ENCODE measurements at places on chromosomes 4 and X.

GRCh38 chr4:88002786-88003185 is 4.6 kb upstream of the PKD2 start:
- no peak for DNase-seq

DNA sequence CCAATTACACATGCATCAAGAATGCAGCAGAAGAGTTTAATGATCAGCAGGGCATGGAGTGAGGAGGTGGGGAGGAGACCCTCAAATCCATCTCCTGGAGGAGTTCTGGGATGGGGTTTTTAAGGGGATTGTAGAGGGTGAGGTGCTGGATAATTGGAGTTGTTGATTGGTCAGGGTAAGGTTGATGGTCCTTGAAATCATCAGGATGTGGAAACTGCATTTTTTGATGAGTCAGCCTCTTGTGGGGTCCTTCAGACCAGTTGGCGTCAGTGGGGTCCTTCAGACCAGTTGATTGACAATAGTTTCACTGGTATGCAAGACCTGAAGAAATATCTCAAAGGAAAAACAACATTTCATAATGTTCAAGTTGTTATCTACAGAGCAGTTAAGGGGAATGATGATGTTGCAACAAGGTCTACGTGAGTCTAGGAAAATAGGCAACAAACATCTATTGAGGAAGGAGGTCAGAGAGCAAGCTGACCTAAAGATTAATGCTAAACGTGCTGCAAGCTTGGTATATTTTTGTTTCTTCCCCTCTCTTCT is 88.3 kb downstream of the NRK start:
- DNase-seq: no peak

- no peak for DNase-seq
Measured at GRCh38 chrX:64389489-64389888, 5.8 kb downstream of the MTMR8 start.

DNA sequence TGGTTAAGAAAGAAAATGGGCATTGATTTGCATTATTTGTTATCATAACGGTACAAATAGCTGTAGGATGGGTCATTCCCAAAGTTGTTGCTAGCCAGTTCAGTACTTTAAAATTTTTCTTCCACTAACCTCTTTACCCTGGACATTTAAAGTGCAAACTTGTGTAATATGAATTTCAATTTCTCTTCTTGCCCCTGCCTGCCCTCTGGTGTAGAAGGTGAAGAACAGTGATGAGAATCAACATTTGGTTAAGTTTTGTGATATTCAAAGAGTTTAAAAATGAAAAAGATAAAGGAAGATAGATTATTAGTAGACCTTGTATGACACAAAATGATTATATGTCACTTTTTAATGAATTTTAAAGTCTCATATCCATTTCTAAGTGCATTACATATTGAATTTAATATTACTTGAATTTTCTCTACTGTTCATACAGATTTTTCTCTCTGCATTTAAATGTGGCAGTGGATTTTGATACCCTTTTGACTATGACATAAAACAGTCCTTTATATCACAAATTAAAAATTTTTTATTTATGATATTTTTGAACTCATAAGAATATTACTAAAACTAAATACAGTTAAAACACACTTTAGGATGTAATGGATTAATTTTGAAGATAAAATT is 337.7 kb downstream of the BMPR1B start:
- no peak for DNase-seq

GRCh38 chrX:78957768-78958130 is 12.6 kb downstream of the P2RY10 start:
- DNase-seq: no peak

DNA sequence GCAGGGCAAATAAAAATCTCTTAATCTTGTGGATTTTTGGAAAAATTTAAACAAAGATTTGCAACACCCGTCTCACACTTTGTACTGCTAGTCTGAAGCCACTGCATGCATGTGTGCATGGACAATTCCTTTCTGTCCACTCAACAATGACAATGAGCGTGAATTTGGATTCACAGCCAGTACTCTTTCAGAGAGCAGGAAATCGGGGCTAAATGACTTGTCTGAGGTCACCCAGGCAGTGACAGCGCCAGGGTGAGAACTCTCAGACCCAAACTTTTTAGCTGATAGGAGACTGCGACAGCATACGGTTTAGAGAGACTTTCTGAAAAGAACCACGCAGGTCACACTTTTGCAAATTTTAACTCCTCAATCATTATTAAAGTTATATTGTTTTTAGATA is 90.9 kb downstream of the ZNF827 start:
- no peak for DNase-seq

DNA sequence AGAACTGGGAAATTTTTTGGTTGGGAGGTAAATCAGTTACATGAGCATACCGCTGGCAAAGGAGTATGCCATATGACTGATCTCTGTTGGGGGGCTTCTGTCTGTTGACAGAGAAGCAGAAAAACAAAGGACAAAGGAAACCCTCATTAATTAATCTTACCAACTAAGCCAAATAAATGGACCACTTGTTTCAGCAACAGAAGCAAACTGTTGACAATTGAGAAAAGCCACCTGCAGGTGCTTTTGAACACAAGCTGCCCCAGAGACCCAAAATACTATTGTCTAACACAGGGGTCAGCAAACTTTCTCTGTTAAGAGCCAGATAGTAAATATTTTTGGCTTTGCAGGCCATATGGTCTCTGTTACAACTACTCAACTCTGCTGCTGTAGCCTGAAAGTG is 7.0 kb upstream of the FRYL start:
- DNase-seq: no peak

DNA sequence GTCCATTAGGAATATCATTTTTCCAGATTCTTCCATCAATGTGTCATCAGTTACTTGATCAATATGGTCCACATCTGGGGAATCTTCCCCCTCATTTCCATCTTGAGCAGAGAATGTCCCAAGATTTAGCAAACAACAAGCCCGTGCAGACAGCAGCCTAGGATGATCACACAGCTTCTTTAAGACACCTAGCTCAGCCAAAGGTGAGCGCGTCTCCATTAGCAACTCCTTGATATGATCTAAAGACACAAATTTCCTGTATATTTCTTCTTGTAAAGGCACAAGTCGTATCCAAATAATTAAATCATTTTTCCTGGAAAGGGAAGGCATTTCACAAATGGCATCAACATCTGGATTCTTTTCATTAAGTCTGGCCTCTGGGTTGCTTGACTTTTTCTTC is 25.8 kb downstream of the PIN4 start:
- DNase-seq: no peak

GRCh38 chrX:12439416-12439815 is 301.1 kb downstream of the FRMPD4 start:
- no peak for DNase-seq

DNA sequence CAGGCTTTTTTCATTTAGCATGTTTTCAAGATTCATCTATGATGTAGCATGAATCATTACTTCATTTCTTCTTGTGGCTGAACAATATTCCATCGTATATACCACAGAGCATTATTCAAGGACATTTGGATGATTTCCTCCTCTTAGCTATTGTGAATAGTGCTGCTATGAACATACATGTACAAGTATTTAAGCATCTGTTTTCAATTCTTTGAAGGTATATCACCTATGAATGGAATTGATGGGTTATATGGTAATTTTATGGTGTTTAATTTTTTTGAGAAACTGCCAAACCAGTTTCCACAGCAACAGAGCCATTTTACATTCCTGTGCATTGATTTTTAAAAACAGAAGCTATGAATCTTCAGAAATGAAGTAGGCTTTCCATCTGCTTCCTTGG is 36.1 kb upstream of the WDR19 start:
- DNase-seq: no peak

- DNase-seq: no peak
Measured at GRCh38 chr4:106971636-106972035, 64.5 kb downstream of the DKK2 start.

GRCh38 chr4:27574743-27575142 is 714.1 kb downstream of the STIM2 start:
- no peak for DNase-seq

DNA sequence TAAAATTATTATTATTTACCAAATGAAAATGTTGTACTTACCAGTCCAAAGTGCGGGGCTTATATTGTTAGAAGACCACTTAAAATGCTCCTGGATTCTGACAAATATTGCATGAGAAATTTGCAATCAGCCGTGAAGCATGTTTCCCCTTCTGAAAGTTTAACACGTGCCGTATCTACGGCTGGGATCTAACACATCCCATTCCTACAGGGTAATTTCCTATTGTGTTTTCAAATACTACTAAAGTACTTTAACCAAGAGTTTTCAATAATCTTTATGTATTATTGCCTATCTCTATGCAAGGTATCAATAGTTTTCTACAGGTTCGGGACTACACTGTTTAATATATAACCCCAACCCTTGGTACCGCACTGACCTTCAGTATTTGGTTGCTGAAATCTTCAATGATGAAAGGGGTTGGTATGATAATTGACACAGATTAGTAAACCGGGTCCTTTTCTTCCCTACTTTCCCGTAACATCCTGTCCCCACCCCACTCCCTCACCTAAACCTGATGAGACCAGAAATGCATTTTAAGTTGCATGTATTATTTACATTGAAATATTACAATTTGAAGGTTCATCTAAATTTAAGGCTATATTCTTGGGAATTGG is 795 bp upstream of the BRWD3 start:
- no peak for DNase-seq

- DNase-seq: no peak
Measured at GRCh38 chr4:185524888-185525863, 10.1 kb downstream of the PDLIM3 start.

GRCh38 chr4:76630741-76631140 is 195.7 kb downstream of the SHROOM3 start:
- no peak for DNase-seq

DNA sequence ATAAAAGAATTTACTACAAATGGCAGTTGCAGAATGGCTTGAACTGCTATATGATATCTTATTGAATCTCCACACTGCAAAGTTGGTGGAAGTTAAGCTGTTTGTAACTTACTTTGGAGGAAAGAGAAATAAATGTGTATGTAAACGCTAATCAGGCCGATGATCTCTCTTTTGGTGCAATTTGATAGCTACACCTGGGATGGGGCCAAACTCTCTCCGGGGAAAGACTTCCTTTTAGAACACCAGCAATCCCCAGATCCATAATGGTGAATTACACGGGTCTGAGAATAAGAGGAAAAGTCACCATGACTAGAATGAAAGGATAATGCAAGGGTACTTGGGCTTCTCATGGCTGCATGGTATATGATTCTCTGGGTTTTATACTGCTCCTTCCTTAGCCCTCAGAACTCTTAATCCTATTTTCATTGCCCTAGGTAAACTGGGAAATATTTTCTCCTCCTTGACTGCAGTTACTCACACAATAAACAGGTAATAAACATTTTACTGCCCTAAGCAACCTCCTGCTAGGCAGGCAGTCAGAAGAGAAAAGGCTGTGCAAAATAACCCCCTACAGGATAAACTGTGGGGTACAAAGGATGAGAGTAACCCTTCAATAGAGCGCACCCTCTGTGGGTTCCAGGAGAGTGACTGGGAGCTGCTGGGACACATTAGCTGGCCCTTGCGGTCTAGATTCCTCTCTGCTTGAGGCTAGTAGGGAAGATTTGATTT is 109.3 kb downstream of the MGST2 start:
- no peak for DNase-seq

DNA sequence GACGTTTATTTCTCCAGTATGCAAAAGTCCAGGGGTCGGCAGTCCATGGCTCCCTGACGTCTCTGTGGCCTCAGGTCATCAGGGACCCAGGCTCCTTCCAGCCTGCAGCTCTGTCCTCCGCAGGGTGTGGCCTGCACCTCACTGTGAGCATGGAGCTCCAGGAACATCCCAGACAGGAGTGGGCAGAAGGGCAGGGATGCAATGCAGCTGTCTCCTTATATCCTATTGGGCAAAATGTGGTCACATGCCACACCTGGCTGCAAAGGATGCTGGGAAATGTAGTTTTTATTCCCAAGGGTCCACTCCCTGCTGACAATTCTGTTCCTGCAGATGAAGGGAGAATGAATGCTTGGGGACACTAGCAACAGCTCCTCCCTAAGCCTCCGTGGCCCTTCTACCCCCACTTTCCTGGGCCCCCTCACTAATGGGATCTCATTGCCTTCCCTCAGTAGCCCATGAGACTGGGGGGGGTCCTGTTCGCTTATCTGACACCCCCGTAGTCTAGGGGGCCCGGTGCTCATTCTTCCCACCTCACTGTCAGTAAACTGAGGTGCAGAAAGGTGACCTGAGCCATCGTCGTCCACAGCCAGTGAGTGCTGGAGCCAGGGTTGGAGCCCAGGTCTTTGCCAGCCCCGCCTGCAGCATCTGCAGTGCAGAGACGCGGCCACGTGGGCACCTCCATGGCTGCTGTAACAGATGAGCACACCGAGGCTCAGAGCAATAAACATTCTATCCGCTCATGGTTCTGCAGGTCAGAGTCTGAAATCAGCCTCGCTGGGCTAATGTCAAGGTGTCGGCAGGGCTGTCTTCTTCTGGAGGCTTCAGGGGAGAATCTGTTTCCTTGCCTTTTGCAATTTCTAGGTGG is 5.9 kb upstream of the GRPEL1 start:
- DNase-seq: no peak

DNA sequence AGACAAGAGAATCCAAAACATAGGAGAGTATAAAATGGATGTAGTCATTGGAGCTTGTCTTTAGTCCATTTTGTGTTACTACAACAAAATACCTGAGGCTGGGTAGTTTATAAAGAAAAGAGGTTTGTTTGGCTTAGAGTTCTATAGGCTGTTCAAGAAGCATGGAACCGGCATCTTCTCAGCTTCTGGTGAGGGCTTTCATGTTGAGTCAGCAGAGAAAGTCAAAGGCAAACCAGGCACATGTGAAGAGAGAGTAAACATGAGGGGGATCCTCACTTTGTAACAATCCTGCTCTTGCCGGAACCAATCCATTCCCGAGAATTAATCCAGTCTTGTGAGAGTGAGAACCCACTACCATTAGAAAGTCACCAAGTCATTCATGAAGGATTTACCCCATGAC is 8.1 kb upstream of the HCCS start:
- DNase-seq: no peak

GRCh38 chr4:4502694-4503311 is 39.0 kb downstream of the STX18 start:
- no peak for DNase-seq

DNA sequence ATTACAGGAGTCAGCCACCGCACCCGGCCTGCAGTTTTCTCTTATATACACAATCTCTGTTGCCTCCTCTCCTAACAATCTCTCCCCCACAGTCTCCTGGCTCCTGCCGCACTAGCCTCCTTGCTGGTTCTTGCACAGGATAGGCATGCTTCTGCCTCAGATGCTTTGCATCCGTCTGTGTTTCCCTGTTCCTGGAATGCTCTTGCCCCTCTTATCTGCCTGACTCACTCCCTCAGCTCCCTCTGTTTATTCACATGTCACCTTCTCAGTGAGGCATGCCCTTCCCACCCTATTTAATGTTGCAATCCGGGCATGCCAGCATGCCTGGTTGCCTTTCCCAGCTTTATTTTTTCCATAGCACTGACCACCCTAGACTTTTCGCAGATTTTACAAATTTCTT is 161.9 kb downstream of the PHF8 start:
- DNase-seq: no peak
